ENCODE measurements at places on chromosomes 3 and 15.

- no peak for DNase-seq
These were observed 10.5 kb upstream of the PRKCD start for GRCh38 chr3:53150247-53151085.

GRCh38 chr3:32569540-32570420 is 878 bp downstream of the DYNC1LI1 start:
- no peak for DNase-seq

DNA sequence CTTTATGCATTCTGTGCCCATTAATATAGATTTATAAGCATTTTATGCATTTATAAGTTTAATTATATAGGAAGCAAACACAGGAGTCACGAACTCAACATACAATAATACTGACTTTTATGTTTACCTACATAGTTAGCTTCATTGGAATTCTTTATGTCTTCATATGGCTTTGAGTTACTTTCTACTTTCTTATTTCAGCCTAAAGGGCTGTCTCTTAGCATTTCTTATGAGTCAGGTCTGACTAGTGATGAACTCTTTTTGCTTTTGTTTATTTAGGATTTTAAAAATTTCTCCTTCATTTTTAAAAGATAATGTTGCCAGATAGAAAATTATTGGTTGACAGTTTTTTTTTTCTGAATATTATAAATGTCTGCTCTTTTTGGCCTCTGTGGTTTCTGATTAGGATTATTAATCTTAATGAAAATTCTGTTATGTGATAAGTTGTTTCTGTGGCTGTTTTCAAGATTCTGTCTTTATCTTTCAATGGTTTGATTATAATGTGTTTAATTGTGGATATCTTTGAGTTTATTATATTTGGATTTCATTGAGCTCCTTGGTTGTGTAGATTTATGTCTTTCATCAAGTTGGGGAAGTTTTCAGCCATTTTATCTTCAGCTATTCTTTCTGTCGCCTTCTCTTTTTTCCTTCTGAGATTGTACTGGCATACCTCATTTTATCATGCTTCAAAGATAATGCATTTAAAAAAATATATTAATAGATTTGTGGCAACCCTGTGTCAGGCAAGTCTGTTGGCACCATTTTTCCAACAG is 54.3 kb downstream of the ATP2C1 start:
- no peak for DNase-seq

- DNase-seq, result no peak
These were observed 35.0 kb upstream of the HES1 start for GRCh38 chr3:194100856-194101390.

DNA sequence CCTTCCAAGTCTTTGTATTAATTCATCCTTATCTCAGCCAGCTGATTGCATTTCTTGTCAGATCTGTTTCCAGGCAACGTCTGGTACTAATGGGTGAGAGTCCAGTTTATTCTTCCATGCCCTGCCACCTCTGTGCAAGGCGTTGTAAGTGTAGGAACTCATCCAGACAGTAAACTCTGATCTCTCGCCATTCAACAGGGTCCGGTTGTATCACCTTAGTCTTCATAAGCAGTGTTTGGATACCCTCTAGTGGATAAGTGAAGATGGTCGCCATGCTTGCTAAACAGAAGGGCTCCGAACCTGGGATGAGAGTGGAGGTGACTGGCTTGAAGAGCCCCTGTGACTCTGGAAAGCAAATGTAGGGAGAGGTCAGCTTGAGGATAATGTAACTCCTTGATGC is 51.6 kb upstream of the CMTM7 start:
- peak; percentile 7 for DNase-seq

GRCh38 chr3:188979669-188980310 is 192.0 kb upstream of the TPRG1 start:
- DNase-seq, result no peak

GRCh38 chr15:100930306-100930848 is 11.2 kb downstream of the LRRK1 start:
- DNase-seq, result no peak

DNA sequence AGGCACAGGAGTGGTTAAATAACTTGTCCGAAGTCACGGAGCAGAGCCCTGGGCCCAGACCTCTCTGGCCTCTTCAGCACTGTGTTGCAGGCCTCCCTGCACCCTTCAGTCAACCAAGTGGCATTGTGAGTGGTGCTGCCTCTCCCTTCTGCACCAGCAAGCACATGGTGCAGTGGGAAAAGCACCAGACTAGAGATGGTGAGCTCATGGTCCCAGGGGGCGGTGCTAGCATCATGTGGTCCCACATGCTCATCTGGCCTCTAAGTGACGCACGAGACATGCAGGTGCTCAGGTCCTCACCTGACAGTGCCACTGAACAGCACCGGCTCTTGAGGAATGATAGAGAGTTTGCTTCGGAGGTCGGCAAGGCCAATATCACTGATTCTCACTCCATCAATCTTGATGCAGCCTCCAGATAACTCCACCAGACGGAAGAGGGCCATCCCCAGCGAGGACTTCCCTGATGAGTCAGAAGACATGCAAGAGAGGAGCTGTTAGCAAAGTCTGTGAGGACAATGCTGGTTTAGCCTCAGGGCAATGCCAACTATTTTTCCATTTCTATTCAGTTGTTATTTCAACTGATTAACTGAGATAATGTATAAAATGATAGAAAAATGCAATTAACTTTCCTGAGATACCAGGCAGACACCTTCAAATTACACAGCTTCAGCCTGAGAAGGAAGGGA is 53.1 kb upstream of the PARL start:
- no peak for DNase-seq

DNA sequence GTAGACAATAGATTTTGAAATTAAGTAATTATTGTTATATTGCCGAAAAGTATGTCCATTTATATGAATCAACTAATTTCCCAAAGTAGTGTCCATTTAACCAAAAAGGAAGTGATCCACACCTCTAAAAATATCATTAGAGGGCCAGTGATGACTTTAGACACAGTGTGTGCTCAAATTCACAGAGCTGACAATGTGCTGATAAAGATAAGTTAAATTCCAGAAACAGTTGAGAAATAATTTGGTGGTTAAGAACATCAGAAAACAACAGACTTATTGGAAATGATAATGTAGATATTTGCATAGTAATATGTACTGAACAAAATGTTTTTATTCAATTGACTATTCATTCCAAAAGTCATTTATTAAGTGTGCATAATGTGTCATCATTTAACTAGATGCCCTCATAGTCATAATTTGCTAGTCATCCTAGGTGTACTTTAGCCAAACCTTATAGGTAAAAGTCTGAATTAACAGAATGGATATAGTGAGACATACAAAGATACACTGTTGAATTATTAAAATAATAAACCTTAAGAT is 230.2 kb upstream of the ADAMTS9 start:
- no peak for DNase-seq

GRCh38 chr3:59016930-59017616 is 32.8 kb downstream of the CFAP20DC start:
- DNase-seq, result peak; percentile 56

DNA sequence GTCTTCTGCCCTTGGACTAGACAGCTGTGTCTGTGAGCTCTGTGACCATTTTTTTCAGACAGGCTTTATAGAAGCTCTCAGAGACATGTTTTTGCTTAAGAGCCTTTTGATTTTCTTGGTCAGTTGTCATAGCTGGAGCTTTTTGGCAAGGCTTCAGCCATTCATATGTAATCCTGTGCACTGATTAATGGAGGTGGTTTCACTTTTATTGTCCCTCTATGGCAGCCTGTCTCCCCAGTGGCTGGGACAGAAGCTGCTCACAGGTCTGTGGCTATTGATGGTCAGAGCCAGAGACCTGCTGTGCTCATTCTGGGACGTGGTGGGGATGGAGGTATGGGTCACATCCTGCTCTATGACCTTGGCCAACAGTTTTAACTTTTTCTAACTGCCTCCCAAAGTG is 226.6 kb upstream of the LRRFIP2 start:
- no peak for DNase-seq

DNA sequence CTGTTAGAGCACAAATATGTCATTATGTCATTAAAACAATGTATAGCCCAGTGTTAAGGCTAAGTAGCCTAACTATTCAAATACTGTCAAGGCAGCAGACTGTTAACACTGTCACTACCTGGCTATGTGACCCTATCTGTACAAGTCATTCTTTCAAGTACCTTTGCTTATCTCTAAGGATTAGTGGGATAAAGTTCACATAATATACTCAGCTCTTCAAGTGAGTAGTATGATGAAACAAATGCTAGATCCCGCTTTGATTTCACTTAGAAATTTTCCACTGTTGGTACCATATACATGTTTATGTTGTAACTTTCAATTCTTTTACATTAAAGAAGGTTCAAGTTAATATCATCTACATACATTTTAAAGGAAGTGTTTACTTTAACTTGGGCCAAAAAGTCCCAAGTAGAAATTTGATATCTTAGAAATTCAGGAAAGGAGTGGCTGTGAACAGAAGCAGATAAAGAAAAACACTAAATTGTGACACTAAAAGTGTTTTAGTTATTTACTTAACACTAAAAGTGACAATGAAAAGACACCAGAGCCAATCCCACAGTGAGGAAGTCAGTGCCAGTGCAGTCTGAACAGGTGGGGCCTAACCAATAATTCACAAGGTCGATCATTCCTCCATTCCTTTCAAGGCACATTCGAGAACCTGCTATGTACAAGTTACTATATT is 4.8 kb upstream of the RFX7 start:
- no peak for DNase-seq

DNA sequence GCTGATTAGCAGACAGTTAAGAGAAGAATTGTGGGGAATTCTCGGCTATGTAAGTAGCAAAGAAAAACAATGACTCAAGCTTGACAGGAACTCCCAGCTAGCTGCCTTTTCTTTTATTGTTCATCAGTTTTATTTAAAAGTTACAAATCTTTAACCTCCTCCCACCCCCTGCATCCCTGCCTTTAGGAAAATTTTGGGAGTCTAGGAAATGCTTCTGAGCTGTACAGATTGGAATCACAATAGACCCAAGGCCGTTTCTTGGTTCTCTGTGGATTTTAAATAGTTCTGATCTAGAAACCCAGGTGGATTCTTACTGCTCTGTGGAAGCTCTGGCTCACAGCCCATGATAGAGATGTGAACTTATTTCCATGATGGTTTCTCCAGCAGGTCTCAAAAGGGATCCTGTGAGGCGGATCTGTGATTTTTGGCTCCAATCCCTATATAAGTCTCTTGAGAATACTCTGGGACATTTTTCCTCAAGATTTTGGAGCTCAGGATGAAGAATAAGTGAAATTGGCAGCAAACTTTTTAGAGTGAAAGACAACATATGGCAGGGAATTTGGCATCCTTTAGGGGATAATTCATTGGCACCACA is 312.3 kb downstream of the EPHA3 start:
- DNase-seq, result peak; percentile 4

DNA sequence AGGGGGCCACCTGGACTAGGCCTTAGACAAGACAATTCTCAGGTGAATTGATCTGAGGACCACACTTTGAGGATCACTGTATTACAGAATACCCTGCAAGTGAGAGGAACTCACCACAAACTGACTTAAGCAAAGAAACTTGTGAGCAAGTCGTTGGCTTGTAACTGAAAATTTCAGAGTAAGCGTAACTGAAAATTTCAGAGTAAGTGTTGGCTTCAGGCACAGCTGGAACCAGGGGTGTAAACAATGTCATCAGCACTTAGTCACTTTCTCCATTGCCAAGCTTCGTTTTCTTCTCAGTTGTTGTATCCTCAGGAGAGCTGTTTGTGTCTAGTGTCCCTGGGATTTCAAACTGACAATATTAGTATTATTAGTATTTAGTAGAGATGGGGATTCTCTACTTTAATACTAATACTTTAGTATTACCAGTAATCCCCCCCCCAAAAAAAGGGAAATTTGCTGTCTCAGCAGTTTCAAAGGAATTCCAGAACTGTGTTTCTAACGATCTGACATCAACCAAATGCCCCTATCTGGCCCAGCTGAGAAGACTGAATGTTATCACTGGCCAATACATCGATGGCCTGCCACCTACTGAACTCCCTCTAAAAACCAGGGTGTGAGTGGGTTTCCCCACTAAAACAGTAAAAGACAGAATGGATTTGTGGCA is 474.4 kb downstream of the NTRK3 start:
- DNase-seq, result no peak

DNA sequence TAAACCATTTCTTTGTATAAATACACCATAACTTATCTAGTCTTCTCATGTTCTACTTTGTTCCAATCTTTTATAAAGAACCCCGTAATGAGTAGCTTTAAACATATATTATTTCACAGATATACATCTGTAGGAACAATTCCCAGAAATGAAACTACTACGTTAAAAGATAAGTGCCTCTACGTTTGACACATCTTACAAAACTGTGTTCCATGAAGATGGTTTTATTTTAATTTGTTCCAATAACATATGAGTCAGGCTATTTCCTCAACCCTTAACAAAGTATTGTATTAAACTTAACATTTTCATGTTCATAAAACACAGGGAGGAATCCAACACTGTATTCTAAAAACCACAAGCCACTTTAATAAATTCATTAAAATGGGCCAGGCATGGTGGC is 52.9 kb downstream of the TRPM7 start:
- no peak for DNase-seq

- peak; percentile 79 for DNase-seq
These were observed at the start of gene CLDN16 for GRCh38 chr3:190387578-190388213. TSS of gene CLDN16 (plus strand) at chr3:190388163. CDS start at chr3:190388330, 167 bp downstream.

- no peak for DNase-seq
These were observed 17.6 kb upstream of the ALDH1L1 start for GRCh38 chr3:126197854-126198584.

DNA sequence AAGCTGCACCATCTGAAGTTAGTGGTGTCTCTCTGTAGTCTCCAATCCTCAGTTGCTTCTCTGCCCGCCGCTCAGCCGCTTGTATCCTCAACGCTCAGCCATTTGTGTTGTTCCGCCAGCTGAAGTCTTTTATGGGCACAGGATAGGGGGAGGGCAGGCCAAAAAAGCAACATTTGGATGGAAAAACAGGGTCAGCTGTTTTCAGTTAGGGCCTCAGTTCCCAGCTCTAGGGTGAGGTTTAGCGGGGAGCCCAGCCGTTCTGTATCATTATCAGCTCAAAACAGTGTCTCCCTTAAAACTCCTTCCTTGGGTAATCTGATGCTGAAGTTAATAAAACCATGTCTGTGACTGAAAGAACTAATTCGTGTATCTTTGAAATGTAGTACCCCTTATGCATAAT is 329.5 kb upstream of the AZI2 start:
- no peak for DNase-seq

GRCh38 chr3:901953-902778 is 190.7 kb upstream of the CNTN6 start:
- DNase-seq, result no peak

DNA sequence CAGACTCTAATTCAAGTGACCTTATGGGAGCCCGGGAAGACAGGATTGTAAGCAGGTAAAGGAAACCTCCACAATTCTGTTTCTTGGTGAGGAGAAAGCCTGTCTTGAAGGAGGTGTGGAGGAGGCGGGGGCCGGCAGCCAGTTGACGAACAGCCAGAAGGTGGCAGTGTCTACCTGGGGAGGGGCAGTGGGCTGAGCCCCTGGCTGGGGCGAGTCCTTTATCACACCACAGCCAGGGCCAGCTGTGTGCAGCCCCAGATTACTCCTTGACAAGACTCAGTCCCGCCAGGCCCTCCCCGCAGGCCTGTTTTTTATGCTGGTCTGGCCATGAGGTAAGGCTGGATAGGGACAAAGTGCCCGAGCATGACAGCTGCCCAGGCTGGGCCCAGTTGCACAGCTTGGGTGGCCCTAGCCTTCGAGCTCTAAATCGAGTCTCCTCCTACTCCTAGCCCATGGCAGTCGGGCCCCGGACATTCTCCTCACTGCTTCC is 40.9 kb upstream of the IDH2 start:
- no peak for DNase-seq
